ENCODE measurements at places on chromosomes 7 and 10. TPM values are rescaled to one million over a fixed set of nuclear protein-coding genes. Genes with fewer than 3 reads are reported as not detected.

GRCh38 chr10:108385963-108386362, 1221.5 kb upstream of the SORCS1 start:
- no peak for DNase-seq

GRCh38 chr10:14508725-14509124, 178.0 kb upstream of the FRMD4A start:
- DNase-seq, result no peak

DNA sequence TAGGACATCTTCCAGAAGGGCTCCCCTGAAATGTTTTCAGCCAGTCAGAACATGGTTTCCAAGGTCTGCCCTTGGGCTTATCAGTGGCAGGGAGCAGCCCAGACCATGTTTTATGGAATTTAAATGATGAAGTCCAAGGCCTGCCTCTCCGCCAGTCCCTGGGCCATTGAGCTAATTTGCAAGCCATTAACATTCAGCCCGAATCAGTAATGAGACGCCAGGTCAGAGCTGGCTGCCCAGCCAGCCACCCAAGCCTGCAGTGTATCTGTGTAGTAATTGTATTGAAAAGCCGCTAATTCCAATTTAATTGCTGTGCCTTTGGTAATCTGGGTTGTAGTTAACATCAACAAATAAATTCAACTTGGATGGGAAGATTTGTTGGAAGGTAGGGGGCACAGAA, 131.4 kb downstream of the PAXIP1 start:
- no peak for DNase-seq

- peak; percentile 76 for DNase-seq
Observed at GRCh38 chr10:88194041-88194887, 330.8 kb downstream of the PTEN start.

GRCh38 chr7:100156331-100157068, 2.0 kb downstream of the TRAPPC14 start:
- DNase-seq, result no peak

DNA sequence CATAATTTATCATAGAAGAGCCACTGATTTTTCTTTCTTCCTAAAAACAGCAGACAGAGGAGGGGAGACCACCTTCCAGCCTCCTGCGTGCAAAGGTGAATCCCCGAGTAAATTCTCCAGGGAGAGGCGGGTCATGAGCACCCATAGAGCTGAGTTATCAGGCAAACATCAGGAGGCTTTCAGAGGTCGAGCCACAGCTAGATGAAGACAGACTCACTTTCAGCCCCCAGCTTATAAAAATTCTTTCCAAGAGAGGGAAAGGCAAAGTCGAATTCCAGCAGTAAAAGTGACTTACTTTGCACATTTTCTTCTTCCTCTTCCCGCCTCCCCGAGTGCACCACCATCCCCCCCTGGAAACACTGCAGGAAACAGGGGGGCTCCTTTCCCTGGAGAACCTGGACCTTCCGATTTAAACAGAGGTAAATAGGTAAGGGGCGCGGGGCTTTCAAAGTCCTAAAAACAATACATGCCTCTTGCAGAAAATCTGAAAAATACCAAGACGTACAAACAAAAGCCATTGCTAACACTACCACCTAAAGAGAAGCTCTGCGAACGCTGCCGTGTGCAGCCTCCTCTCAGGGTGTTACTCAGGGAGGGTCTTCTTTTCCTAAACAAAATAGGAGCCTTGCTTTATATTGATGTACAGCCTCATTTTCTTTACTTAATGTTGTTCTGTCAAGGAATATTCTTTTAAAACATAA, 163.8 kb downstream of the SVIL start:
- DNase-seq, result no peak

- DNase-seq, result peak; percentile 64
Observed at GRCh38 chr7:101402081-101402779, 39.6 kb downstream of the COL26A1 start.

GRCh38 chr7:68676813-68677535, 921.3 kb upstream of the AUTS2 start:
- DNase-seq, result no peak

DNA sequence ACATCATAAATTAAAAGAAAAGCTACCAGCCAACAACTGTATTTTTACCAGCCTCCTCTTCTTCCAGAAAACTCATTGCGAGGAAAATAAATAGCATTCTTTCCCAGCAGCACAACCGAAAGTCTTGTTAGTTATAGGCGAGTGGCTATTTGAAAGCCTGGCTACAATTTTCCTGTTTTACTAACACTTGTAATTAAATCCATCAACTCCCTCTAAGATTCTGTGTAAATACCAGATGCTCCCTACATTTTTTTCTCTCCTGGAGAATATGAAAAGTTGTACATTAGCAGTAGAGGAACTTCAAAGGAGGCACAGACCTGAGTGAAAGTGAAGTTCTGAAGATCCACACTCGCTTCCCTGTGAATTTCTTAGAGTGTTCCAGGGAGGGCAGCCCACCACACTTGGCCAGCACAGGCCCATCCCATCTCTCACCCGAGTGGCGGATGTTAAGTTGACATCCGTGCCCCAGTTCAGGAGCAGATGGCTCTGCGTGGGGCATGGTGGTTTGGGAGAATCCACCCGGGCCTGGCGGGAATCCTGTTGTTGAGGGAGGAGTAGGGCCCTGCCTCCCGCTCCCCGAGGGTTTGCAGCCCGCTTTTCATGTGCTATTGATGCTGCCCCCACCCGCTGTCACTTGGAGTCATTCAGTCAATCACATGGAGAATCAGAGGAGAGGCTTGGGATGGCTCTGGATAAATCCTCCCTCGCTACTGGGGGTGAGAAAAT, 451.0 kb upstream of the GALNT17 start:
- no peak for DNase-seq

PPP1R9A gene
- total RNA-seq, result not detected

TMEM130 gene
- total RNA-seq, result 10.9 TPM

IGF2BP3 gene
- 24.5 TPM for total RNA-seq

AGR3 gene
- total RNA-seq, result not detected

SORCS3 gene
- not detected for total RNA-seq

MLXIPL gene
- total RNA-seq, result not detected

GALNT17 gene
- not detected for total RNA-seq

TRIM73 gene
- 1.2 TPM for total RNA-seq

SLC35B4 gene
- total RNA-seq, result 24.7 TPM

OPN1SW gene
- not detected for total RNA-seq

Measured in HFFc6 (cell line).